ENCODE measurements at places on chromosomes 5 and 9.

DNA sequence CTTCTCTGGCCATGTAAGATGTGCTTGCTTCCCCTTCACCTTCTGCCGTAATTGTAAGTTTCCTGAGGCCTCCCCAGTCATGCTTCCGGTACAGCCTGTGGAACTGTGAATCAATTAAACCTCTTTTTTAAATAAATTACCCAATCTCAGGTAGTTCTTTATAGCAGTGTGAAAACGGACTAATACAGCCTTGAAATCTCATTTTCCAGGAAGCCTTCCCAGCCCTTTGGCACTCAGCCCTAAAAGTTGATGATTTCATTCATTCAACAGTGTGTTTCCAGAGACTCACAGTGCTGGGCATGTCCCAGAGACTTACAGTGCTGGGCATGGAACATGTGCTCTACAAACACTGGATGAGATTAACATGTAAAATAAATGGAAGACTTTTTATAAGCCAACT, 135.8 kb downstream of the DCP2 start:
- no peak for DNase-seq

GRCh38 chr5:178650214-178650613, 23.4 kb upstream of the CLK4 start:
- no peak for DNase-seq

- DNase-seq, result peak; percentile 85
Observed at GRCh38 chr9:113593682-113594281, 130.3 kb downstream of the RGS3 start.

GRCh38 chr9:19375538-19375937, 4.5 kb downstream of the RPS6 start:
- no peak for DNase-seq

- DNase-seq, result no peak
Observed at GRCh38 chr5:81165493-81166119, 67.5 kb upstream of the CKMT2 start.

GRCh38 chr9:14766299-14766698, 43.8 kb upstream of the CER1 start:
- DNase-seq, result no peak

DNA sequence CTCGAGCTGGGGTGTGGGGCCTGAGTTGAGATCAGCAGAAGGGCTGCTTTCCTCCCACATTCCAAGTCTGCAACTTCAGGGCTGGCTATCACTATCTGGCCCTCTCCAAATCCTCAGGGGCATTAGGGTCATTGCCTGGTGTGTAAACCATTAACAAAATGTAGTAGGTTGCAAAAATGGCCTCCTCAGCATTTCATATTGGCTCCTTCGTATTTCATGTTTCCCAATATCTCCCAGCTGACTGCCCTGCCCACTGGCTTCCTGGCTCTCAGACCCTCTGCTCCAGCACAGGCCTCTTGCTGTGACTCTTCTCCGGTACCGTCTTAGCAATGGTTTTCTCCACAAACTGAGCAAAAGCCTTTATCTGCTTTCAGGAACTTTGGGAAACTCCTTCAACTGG, 113.8 kb downstream of the GADD45G start:
- DNase-seq, result no peak

DNA sequence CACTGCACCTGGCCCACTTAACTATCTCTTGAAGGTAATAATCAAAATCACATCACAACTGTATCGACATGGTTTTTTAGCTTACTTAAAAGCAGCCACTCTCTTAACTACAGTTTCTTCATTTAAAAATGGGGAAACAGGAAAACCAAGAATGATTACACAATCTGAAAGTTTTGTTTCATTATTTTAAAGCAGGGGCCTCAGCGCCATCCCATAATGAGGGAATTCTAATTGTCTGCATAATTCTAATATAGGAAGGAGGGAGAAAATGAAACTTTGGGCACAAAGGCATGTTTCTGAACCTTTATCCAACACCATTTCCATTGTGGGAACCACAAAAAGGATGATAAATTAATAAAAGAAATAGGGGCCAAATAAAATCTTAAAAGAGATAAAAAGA, 7.6 kb downstream of the HACD4 start:
- DNase-seq, result no peak

DNA sequence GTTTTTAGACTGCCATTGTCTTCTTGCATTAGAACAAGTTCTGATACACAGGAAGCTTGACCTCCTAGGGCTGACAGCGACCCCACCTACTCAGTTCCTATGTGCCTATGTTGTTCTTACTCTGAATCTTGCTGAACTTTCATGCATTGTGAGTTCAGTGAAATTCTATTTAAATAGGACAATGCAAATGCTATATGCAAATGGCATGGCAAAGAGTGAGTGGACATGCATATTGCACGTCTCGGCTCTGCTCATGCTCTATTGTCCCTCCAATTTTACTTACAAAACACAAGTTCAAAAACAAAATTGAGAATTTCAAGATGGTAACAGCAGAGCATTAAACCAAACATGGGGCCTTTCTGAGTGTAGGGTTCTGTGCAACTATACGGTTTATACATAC, 5.3 kb upstream of the DCP2 start:
- DNase-seq, result no peak

DNA sequence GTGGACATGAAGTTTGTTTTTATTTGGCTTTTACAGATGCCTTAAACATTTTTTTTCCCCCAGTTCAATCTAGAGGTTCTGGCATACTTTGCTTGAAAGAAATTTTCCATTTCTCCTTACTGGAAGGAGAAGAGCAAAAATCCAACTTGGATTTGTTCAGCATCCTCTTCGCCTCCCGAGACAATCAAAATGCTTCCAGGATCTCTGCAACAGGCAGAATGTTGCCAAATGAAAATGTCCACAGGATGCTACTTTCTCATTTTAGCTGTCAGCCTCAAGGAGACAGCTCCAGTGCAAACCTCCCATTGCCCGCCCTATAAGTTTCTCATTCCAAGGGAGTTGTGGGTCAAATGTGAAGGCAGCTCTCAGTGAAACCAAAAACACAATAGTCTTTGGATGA, 1972.1 kb downstream of the MAT2B start:
- no peak for DNase-seq

- no peak for DNase-seq
Observed at GRCh38 chr5:79416499-79416898, 97.4 kb downstream of the HOMER1 start.

DNA sequence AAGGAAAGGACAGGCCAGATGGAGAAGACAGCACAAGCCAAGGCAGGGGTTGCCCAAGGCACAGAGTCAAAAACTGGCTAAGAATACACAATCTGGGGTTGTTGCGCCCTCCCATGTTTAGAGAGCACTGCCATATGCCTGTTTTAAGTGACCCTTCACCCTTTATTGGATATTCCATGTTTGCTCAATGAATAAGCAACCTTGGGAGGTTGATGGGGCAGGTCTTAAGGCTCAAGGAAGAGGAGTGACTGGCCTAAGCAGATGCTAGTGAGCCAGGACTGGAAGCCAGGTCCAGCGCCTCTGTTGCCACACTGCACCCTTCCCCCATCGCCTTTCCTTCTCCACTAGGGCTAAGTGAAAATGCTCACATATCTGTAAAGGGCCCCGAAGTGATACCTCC, 6.7 kb downstream of the TXN start:
- DNase-seq, result no peak

- DNase-seq, result no peak
Observed at GRCh38 chr5:180540050-180540694, 46.0 kb downstream of the CNOT6 start.

DNA sequence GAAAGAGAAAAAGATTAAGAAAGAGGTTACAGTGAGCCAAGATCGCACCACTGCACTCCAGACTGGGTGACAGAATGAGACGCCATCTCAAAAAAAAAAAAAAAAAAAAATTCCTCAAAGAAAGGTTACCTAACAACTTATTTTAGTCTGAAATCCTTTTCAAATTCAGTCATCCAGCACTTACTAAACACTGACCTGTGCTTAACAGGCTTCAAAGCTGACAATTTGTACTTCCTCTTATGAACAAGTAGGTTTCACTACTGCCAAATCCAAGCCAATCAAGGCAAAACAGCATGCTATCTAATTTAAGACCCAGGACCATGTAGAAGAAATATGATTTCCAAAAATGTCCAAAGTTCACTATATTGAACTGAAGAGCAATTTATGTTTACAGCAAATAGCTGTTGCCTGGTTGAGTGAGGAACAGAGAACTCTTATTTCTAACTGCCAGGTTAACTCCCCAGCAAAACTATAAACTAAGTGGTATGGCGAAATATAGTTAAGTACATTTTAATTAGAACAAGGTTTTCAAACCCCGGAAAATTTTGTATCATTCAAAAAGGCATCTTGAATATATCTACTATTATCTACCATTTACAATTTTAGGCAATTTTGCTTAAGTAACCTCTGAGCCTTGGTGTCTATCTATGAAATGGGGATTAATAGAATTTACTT, 13.4 kb downstream of the PWWP2A start:
- no peak for DNase-seq

GRCh38 chr5:151128817-151129216, 28.8 kb downstream of the ANXA6 start:
- no peak for DNase-seq
